EH (cell line): ENCODE measurements at places on chromosomes 16 and 17.

GRCh38 chr17:3889325-3890012, 3.4 kb downstream of the CAMKK1 start:
- DNase-seq, result no peak

DNA sequence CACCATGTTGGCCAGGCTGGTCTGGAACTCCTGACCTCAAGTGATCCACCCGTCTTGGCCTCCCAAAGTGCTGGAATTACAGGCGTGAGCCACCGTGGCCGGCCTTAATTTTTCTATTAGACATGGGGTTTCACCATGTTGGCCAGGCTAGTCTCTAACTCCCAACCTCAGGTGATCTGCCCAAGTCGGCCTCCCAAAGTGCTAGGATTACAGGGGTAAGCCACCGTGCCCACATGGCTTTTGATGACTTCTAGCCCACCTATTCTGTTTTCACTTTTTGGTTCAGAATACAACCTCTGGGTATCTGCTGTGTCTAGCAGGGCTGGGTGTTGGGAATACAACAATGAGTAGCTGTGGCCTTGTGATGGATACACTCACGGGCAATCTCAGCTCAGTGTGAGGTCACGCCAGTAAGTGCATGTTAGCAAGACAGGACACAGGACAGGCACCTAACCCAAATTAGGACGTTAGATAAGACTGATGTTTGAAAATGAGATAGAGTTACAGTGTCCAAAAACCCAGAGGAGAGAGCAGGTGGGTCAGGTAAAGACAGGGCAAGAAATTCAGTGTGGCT, 14.1 kb upstream of the YWHAE start:
- no peak for DNase-seq

DNA sequence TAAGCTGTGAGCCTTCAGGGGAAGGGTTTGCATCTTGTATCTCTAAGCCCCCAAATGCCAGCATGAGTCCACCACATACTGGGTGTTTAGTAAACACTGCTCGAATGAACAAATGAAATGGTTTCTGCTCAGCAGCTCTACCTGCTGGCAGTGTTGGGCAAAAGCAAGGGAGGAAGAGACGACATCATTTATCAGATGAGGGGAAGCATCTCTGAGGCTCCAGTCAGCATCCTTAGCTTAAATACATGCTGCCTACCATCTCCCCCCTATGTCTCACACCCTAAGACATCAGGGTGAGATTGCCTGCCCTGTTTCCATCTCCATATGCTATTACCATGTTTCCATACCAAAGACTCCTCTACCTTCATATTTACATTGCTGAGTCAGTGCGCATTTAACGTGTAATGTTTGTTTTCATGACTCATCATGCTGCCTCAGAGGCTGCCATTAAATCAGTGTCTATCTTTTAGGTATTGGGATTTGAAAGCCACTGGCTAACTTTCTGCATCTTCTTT, 379.8 kb downstream of the UTP18 start:
- DNase-seq, result no peak

DNA sequence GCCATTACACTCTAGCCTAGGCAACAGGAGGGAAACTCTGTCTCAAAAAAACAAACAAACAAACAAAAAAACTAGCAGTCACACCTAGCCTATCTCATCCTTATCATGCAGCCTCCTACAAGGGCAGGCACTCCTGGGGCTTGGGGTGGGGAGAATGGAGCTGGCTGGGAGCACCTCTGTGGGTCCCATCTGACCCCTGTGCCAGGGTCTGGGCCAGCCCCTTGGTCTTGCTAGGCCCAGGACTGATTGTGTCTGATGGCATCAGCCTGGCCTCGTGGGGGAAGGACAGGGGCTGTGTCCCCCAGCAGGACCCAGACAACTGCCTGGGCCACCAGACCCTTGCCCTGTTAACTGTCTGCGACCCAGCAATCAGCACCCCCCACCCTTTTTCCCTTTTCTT, 49.8 kb downstream of the SREBF1 start:
- DNase-seq, result no peak

DNA sequence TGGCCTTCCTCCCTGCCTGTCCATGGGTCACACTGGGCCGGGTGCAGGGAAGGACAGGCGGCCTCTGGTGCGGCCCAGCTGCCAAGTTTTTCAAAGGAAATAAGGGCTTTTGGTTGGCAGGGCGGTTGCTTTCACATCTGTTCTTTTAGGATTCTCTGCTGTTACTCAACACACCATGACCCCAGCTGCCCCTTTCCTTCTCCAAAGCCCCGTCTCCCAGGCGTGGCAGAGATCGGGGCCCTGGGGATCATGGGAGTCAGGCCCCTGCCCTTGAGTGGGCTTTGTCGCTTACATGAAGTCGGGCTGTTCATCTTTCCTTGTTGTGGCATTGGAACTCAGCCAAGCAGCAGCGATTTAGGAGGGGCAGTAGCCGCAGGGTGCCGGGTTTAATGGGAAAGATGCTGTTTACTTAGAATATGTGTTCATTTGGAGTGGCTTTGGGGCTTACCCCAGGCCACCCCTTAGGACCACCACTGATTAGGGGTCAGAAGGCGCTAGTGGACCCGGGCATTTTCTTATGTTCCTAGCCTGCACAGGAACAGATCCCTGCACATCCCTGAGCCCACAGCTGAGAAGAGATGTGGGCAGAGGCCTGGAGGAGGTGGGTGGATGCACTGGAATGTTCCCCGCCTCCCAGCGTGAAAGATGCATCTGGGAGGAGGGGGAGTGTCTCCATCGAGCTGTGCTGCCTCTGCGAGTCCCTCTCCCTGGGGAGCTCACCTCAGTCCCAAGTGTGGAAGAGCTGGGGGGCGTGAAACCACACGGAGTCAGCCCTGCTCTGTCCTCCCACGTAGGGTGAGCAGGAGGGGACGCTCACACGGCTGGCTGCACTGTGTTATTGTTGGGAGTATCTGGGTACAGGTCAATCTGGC, 6.8 kb upstream of the ADCY7 start:
- DNase-seq, result peak; percentile 31

GRCh38 chr16:48914070-48914469, 304.1 kb upstream of the N4BP1 start:
- no peak for DNase-seq

- no peak for DNase-seq
Observed at GRCh38 chr16:79192904-79193303, 407.6 kb downstream of the MAF start.

- DNase-seq, result no peak
Observed at GRCh38 chr17:50853781-50854180, 12.4 kb downstream of the TOB1 start.

GRCh38 chr16:64829678-64830077, 292.2 kb downstream of the CDH11 start:
- no peak for DNase-seq

DNA sequence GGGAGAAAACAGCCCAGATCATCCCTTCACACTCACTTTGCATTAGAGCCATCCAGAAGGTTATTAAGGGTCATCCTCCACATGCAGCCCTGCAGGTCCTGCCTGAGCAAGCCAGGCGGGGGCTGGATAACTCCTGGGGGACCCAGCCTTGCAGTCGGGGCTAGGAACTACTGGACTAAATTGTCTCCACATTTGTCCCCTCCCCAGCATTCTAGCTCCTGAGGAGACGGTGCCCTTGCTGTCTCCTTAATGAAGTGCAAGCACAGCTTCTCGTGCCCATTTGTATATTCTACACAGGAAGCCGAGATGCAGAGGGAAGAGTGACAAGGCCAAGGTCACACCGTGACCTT, 185.2 kb downstream of the C16orf95 start:
- no peak for DNase-seq

DNA sequence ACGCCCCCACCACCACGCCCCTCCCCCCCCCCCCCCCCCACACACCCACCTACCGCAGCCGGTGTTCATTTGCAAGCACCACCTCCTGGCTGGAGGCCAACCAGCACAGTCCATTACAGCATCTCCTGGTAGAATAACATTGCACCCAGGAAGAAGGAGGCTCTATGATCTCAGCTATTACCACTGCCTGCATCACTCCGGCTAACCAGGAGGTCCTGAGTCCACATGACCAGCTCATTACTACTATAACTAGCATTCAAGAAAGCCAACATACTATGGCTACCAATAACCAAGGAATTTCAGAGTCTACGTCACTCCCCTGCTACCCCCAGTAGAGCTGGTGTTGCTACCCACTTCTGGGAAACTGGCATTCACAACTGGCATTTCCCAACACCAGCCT, 81.1 kb upstream of the ALOX12 start:
- DNase-seq, result peak; percentile 21

DNA sequence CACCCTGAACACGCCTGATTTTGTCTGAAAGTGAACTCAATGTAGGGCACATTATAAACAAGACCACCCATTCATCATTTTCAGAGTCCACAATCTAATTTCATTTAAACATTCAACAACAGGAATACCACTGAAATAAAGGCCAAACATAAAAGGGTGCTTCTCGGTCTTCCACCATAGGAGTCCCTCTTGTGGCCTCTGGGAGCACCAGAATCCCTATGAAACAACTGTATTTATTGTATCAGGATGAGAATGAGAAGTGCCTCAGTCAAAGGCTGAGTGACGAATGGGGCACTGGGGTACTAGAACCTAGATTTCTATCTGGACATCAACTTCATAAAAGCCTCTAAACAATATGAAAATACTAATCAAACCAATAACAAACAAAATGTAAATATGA, 40.4 kb downstream of the NXPH3 start:
- DNase-seq, result no peak
